ENCODE measurements at places on chromosomes 3 and 15.

DNA sequence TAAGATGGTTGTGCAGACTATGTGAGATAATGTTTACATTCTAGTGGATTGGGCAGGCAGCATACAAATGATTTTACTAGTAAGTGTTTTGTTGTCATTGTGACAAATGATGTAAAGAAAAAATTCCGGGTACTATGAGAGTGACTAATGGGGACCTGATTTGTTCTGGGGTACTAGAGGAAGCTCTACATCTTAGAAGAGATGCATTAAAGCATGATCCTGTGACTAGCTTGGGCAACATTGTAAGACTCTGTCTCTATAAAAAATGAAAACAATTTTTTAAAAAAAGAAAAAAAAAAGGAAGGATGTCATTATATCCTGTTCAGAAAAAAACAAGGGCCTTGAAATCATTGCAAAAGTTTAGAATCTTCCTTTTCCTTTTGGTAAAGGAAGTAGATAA is 58.1 kb upstream of the MYRIP start:
- no peak for DNase-seq

DNA sequence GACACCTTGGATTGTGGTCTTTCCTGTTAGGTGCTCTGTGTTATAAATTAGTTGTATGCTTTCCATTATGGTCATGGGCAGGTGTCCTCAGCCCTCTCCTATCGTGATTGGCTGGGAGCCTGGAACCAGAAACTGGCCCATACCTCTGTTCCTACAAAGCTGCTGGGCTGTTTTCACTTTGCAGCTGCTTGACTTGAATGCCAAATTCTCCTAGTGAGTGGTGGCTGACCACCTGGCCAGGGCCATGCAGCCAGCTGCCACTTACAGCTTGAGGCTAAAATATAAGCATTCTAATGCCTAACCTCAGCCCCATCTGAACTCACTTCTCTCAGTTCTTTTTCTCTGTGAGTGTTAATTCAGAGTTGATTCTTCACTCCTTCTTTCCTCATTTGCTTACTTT is 239.3 kb upstream of the GBE1 start:
- no peak for DNase-seq

DNA sequence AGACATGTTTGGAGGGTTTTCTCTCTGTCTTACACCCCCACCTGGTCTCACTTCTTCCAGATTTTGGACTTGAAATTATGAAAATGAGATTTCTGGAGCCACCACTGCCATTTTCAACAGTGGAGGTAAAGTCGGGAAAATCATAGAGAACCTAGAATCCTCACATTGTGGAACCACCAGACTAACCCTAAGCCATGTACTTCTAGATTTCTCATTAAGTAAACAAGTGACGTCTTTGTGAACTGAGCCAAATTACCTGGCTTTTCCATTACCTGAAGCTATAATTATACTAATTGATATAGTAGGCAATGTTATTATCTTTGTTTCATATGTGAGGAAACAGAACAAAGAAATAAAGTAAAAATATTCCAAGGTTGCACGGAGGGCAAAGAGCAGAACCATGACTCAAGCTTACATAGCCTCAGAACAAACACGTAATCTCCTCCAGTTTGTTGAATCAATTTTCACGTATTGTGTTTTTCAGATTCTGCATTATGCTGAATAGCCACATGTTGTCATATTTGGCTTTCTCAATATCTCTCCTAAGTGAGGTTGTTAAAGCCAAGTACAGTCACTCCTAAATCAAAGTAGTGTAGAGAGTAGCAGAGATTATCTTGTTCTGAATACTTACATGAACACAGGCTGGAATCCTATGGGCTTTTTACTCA is 101.3 kb upstream of the CMC1 start:
- no peak for DNase-seq

- DNase-seq = no peak
Measured at GRCh38 chr3:212432-212831, 15.9 kb downstream of the CHL1 start.

- DNase-seq = no peak
Measured at GRCh38 chr15:62672268-62672667, 370.3 kb upstream of the TPM1 start.

DNA sequence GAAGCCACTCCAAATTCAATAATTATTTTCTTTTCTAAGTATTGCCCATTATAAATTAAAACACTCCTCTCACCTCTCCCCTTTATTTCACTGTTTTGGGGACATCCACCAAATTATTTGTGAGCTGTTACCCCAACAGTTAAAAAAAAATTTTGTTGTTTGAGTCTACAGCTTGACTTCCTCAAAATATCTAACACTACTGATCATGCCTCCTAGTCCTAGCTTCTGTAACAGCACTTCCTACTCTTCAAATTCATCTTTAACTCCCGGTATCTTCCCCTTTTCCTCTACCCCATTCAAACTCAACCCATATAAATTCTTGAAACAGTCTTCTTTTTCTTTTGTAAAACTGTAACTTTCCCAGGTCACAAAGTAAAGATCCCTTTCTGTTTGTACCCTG is 15.9 kb downstream of the PARL start:
- no peak for DNase-seq

DNA sequence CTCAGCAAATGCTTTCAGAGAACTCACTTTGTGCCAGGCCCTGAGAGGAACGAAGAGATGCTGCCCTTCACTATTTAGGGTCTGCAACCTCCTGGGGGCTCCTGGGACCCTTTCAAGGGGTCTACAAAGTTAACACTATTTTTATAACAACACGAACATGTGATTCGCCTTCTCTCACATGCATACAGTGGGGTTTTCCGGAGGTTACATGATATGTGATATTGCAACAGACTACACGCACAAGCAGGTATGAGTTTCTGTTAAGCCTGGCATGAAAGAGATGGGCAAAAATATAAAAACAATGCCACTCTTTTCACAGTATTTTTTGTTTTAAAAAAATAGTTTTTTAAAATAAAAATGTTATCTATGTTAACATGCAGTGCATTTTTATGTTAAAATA is 10.3 kb downstream of the STARD5 start:
- no peak for DNase-seq

DNA sequence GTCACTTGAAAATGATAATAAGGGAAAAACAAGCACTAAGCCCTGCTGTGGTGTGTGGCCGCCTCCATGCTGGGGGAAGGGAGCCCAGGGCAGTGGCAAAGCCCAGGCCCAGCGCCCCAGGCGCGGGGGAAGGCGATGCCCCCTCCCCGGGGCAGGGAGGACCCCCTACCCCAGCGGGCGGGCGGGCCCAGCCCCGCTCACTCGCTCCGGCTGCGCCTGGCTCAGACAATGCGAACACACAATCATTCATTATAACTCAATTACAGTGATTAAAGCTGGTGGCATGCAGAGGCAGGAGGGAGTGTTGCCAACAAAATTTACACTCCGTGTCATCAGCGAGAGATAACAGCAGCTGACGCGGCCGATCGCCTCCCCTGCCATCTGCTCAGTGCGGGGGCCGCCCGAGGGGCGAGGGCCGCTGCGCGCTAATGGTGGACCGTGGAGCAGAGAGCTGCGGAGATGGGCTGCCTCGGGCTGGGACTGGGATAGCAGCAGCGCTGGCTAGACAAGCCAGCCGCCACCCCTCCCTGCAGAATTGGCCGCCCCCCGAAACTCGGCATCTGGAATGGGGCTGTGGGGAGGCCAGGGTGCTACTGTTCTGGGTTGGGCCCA is 64.1 kb downstream of the TLE3 start:
- no peak for DNase-seq

- no peak for DNase-seq
Measured at GRCh38 chr3:143831208-143831607, 17.1 kb downstream of the SLC9A9 start.

DNA sequence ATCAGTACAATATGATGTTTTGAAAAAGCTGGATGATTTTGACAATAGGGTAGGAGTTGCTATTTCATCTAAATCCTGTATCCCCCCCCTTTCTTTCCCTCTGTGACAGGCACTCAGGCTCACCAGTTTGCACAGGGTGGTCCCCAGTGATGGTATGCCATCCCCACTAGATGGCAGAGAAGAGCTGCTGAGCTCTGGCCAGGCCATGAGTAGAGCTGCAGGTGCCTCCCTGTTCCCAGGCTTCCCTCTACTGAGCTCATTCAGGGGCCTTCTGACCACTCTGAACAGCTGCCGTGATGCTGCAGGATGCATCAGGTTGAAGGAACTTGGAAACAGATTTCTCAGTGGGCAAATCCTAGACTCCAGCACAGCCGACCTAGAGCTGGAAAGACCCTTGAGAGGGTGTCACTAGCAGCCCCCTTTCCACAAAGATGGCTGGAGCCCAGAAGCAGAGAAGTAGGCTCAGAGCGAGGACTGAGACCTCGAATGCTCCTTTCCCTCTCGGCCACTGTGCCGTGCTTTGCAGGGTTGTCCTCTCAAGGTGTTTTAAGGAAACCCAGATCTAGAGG is 45.1 kb downstream of the EFCAB12 start:
- no peak for DNase-seq

DNA sequence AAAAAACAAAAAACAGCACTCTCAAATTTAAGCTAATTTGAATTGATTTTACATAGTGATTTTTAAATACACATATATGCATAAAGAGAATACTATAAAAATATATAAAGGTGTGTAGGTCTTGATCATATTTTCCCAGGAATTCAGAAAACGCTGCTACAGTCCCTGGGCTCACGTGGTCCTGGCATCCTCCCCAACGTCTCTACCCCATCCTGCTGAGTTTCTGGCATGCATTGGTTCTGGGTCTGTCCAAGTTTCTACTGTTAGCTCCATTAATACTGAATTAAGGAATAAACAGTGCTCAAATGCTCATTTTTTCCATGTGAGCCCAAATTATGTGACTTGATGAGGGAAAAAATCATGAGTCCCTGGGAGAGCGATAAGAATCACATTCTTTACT is 32.7 kb upstream of the LAMP3 start:
- no peak for DNase-seq

DNA sequence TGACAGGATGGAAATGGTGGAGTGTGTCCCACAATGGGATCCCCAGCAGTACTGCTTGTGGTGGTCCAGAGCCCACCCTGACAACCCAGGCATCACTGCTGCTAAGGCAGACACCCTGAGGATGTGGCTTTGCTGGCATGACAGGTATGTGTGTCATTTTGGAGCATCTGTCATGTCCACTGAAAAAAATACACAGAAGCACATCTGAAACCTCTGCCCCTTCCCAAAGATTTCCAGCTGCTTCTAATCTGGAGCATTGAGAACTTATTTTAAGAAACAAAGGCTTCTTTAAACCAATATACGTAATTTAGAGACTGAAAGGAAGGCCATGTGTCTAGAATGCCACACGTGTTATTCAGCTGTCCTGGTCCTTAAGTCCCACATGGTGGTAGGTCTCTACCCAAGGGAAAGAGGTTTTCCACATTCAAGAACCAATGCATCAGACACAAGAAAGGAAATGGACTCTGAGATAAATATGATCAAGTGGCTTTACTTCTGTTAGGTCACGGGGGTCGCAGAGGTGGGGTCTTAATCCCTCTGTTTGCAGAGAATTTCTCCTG is 88.3 kb downstream of the PDZRN3 start:
- DNase-seq = no peak

GRCh38 chr3:189322339-189322738 is 150.6 kb downstream of the TPRG1 start:
- no peak for DNase-seq
